Cortex of kidney (tissue), 1 donor: ENCODE measurements at places on chromosomes 5 and 9.

- DNase-seq: no peak
Measured at GRCh38 chr9:134669399-134669955, 27.9 kb downstream of the COL5A1 start.

DNA sequence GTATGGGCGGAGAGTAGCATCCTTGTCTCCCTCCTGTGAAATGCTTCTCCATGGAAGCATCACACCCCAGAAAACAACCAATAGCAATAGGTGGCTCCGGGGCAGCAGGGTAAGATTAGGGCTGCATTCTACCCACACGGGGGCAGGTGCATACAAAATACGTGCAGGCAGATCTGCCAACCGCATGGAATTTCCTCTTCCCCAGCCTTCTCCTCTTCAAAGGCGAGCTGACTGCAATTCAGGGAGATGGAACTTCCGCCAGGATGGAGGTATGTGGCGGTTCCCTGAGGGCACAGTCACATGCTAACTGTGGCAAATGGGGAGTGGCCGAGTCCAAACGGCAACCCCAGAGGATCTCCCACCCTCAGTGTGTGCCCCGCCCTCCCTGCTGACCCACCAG, 81.5 kb downstream of the LMNB1 start:
- no peak for DNase-seq

DNA sequence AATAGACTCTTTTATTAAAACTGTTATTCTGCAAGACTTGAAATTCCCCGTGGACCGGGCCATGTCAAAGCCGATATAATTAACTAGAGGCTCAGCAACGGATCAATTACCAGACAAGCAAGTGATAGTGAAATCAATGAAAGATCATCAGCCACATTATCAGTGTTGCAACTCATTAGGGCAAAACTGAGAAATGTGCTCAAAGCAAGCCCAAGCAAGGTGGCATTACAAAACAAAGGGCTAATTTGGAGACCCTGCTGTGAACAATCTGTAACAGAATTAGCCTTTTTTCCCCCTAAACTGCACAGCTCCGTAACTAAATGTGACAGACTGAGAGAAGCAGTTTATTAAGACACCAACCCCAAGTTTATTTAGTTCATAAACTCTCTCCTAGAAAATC, 140.3 kb downstream of the BNC2 start:
- no peak for DNase-seq

DNA sequence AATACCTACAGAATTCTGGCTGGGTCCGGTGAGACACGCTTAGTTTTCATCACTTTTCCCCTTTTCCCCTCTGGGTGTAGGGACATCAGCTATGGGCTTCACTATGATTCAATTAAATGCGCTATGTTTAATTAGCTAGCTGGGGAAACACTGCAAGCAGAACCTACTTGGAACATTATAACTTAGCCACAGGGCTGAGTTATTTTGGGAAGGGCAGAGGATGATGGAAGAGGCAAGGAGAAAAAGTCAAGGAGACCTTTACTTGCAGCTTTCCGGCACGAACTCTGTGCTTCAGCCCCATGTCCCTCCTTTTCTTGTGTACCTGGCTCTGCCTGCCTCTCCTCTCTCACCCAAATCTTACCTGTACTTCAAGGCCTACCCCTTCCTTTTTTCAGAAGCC, 62.8 kb downstream of the KIF4B start:
- no peak for DNase-seq

GRCh38 chr5:120852222-120852860, 388.2 kb downstream of the PRR16 start:
- DNase-seq: no peak
